ENCODE measurements at places on chromosomes 3 and 15. TPM values are rescaled to one million over a fixed set of nuclear protein-coding genes. Genes with fewer than 3 reads are reported as not detected.

CHRM5 gene
- polyA plus RNA-seq = not detected

CMTM6 gene
- polyA plus RNA-seq = 27.1 TPM

ITIH3 gene
- polyA plus RNA-seq = 0.76 TPM

TP63 gene
- 2.3 TPM for polyA plus RNA-seq

NR2E3 gene
- polyA plus RNA-seq = 0.33 TPM

OXSM gene
- 10.7 TPM for polyA plus RNA-seq

PIF1 gene
- polyA plus RNA-seq = 1.1 TPM

RCCD1 gene
- polyA plus RNA-seq = 4.4 TPM

PIK3CA gene
- polyA plus RNA-seq = 10.3 TPM

AP3S2 gene
- polyA plus RNA-seq = 9.9 TPM

GOLGA8G gene
- polyA plus RNA-seq = not detected

MRPS25 gene
- polyA plus RNA-seq = 48.8 TPM

GRCh38 chr3:117743993-117744392 lies 1034.4 kb downstream of the TUSC7 start:
- H3K27me3 ChIP-seq = no peaks in the 10 kb centered on the region
- DNase-seq = no peak
- no peak overlapping the region for H3K4me3 ChIP-seq
- no peaks in the 10 kb centered on the region for H3K4me1 ChIP-seq

- H3K36me3 ChIP-seq = no peaks in the 10 kb centered on the region
- DNase-seq = no peak
- no peaks in the 10 kb centered on the region for H3K4me1 ChIP-seq
- H3K4me3 ChIP-seq = no peak overlapping the region
- no peaks in the 10 kb centered on the region for H3K27me3 ChIP-seq
Measured at GRCh38 chr3:197533927-197534725, 21.6 kb downstream of the BDH1 start.

DNA sequence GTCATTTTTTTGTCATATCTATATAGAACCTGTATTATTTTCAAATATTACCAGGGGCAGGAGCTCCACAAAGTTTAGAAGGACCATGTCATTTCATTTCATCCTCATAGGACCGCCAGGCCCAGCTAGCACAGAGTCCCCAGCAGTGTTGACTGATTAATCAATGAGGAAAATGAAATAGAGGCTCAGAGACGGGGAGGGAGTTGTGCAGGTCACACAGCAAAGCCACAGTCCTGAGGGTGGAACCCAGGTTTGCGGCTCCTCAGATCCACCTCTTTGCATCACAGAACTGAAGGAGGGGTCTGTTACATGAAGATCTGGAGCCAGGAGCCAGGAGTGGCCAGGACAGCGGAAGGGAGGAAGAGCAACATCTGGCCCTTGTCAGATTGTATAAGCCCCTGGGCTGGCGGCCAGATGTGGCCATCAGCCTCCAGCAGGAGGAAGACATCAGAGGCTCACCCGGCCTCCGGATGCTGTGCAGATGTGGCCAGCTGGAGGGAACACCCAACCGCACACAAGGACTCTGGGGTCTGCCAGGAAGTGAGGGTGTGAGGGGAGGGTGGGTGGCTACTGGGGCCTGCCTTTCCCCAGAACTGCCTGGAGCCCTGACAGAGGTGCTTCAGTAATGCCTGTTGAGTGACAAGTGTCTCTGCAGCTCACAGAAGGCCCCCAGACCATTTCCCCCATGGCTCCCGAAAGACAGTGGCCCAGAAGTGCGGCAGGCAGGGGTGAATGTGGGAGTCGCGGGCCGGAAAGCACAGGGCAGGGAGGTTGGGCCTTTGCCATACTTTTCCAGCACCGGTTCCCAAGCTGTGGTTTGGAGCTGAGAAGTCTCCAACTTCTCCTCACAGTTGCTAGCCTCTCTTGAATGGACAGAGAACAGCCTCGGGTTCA lies 21.3 kb downstream of the EFCC1 start:
- peaks cover 8% of the 10 kb centered on the region for H3K4me1 ChIP-seq
- H3K4me3 ChIP-seq = no peak overlapping the region
- H3K27me3 ChIP-seq = no peaks in the 10 kb centered on the region
- no peaks in the 10 kb centered on the region for H3K36me3 ChIP-seq
- H3K27ac ChIP-seq = peak overlapping the region; percentile 84

DNA sequence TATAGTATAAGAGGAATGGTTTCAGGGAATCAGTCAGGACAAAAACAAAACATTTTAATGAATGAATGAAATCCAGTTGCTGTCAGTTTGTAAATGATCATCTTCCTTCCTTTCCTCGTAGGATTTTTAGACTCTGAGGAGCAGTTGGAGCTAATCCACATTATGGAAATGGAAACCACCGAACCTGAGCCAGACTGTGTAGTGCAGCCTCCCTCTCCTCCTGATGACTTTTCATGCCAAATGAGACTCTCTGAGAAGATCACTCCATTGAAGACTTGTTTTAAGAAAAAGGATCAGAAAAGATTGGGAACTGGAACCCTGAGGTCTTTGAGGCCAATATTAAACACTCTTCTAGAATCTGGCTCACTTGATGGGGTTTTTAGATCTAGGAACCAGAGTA lies 3.1 kb downstream of the TIPARP start:
- DNase-seq = no peak
- H3K27me3 ChIP-seq = no peaks in the 10 kb centered on the region
- peaks cover 19% of the 10 kb centered on the region for H3K36me3 ChIP-seq
- peaks cover 6% of the 10 kb centered on the region for H3K4me1 ChIP-seq

GRCh38 chr3:177333533-177334520 lies 136.5 kb upstream of the TBL1XR1 start:
- H3K27me3 ChIP-seq = no peaks in the 10 kb centered on the region
- no peak overlapping the region for H3K4me3 ChIP-seq
- H3K27ac ChIP-seq = peak overlapping the region; percentile 56

GRCh38 chr15:59993041-59993750 lies 10.9 kb upstream of the FOXB1 start:
- H3K4me1 ChIP-seq = no peaks in the 10 kb centered on the region
- H3K4me3 ChIP-seq = no peak overlapping the region
- H3K36me3 ChIP-seq = no peaks in the 10 kb centered on the region
- peaks cover 94% of the 10 kb centered on the region for H3K27me3 ChIP-seq
- no peak for DNase-seq

- no peak for DNase-seq
- no peaks in the 10 kb centered on the region for H3K27me3 ChIP-seq
- H3K4me3 ChIP-seq = no peak overlapping the region
- H3K36me3 ChIP-seq = peaks cover 9% of the 10 kb centered on the region
- H3K27ac ChIP-seq = no peak overlapping the region
Measured at GRCh38 chr3:130976706-130977105, 49.9 kb downstream of the ASTE1 start.

DNA sequence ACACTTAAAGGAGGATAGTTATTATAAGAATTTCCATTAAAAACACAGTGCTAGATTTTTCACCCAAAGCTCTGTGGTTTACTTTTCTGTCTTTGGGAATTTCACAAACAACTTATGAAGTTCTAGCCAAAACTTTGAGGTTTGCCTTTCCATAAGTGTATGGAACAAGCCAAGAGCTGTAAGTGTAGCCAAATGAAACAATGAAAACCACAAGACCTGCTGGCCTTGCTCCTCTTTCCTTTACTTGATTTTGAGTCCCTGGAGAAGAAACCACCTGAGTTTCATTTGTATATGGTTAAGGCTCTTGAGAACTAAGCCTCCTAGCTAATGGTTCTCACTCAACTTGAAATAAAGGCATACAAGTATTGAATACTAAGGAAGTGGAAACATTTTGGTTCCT lies 365.3 kb upstream of the EPHA3 start:
- no peak overlapping the region for H3K27ac ChIP-seq
- H3K4me1 ChIP-seq = no peaks in the 10 kb centered on the region
- H3K27me3 ChIP-seq = no peaks in the 10 kb centered on the region
- H3K36me3 ChIP-seq = no peaks in the 10 kb centered on the region

DNA sequence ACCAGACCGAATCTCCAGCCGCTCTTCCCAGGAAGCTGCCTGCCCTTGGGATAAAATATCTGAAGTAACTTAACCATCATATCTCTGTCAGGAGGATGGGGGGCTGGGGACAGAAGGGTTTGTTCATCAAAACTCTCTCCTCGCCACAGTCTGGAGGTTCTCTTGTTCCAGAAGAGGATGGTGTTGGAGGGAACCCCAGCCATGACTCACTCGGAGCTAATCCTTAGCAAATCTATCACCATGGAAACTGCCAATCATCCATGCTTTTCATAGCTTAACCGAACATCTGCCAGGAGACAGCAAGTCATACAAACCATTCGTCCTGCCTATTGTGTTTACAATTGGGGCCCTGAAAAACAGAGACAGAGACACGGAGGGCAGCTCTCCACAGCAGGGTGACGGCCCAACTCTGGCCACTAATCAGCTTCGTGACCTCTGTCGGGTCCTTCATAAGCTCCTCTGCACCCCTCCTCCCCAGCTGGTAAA lies 73.8 kb upstream of the HEG1 start:
- no peaks in the 10 kb centered on the region for H3K36me3 ChIP-seq
- no peaks in the 10 kb centered on the region for H3K27me3 ChIP-seq
- no peak overlapping the region for H3K4me3 ChIP-seq
- peaks cover 3% of the 10 kb centered on the region for H3K4me1 ChIP-seq

- H3K27me3 ChIP-seq = no peaks in the 10 kb centered on the region
- H3K4me1 ChIP-seq = no peaks in the 10 kb centered on the region
- no peak for DNase-seq
- peaks cover 14% of the 10 kb centered on the region for H3K36me3 ChIP-seq
- H3K4me3 ChIP-seq = no peak overlapping the region
Measured at GRCh38 chr15:90893175-90894090, 9.1 kb downstream of the FES start.

GRCh38 chr15:77186594-77187011 lies 115.7 kb upstream of the TSPAN3 start:
- H3K27ac ChIP-seq = peak overlapping the region; percentile 88
- no peak overlapping the region for H3K4me3 ChIP-seq
- H3K36me3 ChIP-seq = peaks cover 3% of the 10 kb centered on the region
- H3K27me3 ChIP-seq = no peaks in the 10 kb centered on the region
- peak; percentile 27 for DNase-seq

GRCh38 chr15:100635406-100636071 lies 33.1 kb downstream of the ASB7 start:
- no peaks in the 10 kb centered on the region for H3K4me1 ChIP-seq
- peaks cover 9% of the 10 kb centered on the region for H3K36me3 ChIP-seq
- H3K27ac ChIP-seq = no peak overlapping the region
- DNase-seq = no peak
- no peak overlapping the region for H3K4me3 ChIP-seq
- no peaks in the 10 kb centered on the region for H3K27me3 ChIP-seq

DNA sequence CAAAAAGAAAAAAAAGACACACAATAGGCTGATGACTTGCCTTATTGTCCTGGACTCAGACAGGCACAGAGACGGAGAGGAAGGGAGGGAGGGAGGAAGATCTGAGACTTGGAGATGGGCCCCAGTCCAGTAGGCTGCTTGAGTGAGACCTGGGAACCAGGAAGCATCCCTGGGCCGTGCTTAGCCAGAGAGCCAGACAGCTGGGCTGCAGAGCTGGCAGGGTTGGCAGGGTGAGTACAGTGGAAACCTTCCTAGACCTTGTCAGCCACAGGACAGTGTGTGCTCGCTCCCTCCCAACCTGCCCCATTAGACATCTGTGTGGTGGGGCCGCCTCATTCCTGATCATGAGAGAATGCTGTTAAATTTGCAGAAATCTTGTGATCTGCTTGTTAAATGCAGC lies 107.9 kb upstream of the ALDH1A3 start:
- no peak overlapping the region for H3K4me3 ChIP-seq
- H3K36me3 ChIP-seq = no peaks in the 10 kb centered on the region
- no peak for DNase-seq

DNA sequence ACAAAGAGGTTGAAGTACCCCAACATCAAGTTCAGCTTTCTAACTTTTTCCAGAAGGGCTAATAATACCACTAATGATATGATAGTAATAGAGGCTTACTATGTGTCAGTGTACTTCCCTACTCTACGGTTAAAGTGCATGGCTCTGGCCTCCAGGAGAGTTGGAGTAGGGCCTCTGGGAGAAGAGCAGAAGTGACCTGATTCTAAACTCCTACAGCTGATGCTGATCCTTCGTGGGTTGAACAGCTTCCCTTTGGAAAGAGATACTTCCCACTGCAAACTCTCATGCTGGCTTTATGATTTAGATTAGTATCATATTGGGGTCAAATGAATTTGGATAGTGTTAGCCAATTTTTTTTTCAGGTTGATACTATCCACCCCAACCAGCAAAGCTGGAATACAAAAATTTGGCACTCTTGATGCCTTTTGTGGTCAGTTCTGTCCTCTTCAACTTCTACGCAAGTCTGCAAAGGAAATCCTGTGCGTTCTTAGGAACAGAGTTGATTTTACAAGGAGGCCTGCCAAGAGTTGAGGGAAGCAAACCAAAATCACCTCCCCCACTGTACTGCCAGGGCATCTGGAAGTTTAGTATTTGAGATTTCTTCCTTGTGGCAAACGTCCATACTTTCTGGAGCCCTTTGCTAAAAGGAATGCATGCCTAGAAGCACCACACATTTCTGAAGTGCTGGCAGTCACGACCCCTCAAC lies 17.8 kb downstream of the TMEM212 start:
- H3K27me3 ChIP-seq = no peaks in the 10 kb centered on the region
- no peaks in the 10 kb centered on the region for H3K36me3 ChIP-seq
- H3K27ac ChIP-seq = no peak overlapping the region
- H3K4me3 ChIP-seq = no peak overlapping the region
- DNase-seq = peak; percentile 38

- no peaks in the 10 kb centered on the region for H3K36me3 ChIP-seq
- no peaks in the 10 kb centered on the region for H3K4me1 ChIP-seq
- no peak overlapping the region for H3K4me3 ChIP-seq
- no peak for DNase-seq
Measured at GRCh38 chr3:154151969-154152368, 30.8 kb downstream of the ARHGEF26 start.

GRCh38 chr15:77454951-77455350 lies 34.3 kb downstream of the HMG20A start:
- H3K36me3 ChIP-seq = no peaks in the 10 kb centered on the region
- H3K27ac ChIP-seq = no peak overlapping the region
- no peak overlapping the region for H3K4me3 ChIP-seq
- H3K27me3 ChIP-seq = no peaks in the 10 kb centered on the region
- H3K4me1 ChIP-seq = peaks cover 61% of the 10 kb centered on the region

- H3K27me3 ChIP-seq = no peaks in the 10 kb centered on the region
- no peak overlapping the region for H3K27ac ChIP-seq
- H3K36me3 ChIP-seq = no peaks in the 10 kb centered on the region
- H3K4me3 ChIP-seq = no peak overlapping the region
Measured at GRCh38 chr15:69656271-69657030, 203.8 kb downstream of the RPLP1 start.

- H3K27me3 ChIP-seq = no peaks in the 10 kb centered on the region
- no peak overlapping the region for H3K4me3 ChIP-seq
- H3K27ac ChIP-seq = no peak overlapping the region
- no peaks in the 10 kb centered on the region for H3K4me1 ChIP-seq
- DNase-seq = peak; percentile 16
Measured at GRCh38 chr3:107855710-107856109, 235.1 kb downstream of the CD47 start.

GRCh38 chr15:65329288-65329983 lies 25.0 kb downstream of the RNU5B-1 start:
- H3K27me3 ChIP-seq = no peaks in the 10 kb centered on the region
- H3K36me3 ChIP-seq = peaks cover 25% of the 10 kb centered on the region
- H3K4me3 ChIP-seq = no peak overlapping the region
- no peak for DNase-seq
- no peaks in the 10 kb centered on the region for H3K4me1 ChIP-seq

- H3K27ac ChIP-seq = no peak overlapping the region
- no peak overlapping the region for H3K4me3 ChIP-seq
- DNase-seq = no peak
- no peaks in the 10 kb centered on the region for H3K4me1 ChIP-seq
- H3K27me3 ChIP-seq = no peaks in the 10 kb centered on the region
Measured at GRCh38 chr3:113270068-113270467, 58.7 kb downstream of the BOC start.

GRCh38 chr3:145915787-145916186 lies 245.2 kb downstream of the PLOD2 start:
- no peak overlapping the region for H3K27ac ChIP-seq
- H3K4me1 ChIP-seq = no peaks in the 10 kb centered on the region
- H3K4me3 ChIP-seq = no peak overlapping the region
- no peak for DNase-seq
- no peaks in the 10 kb centered on the region for H3K27me3 ChIP-seq
